ENCODE measurements at places on chromosomes 11 and 22.
A peak's percentile ranks its signal among the peaks of the same experiment; 100 is the strongest.

DNA sequence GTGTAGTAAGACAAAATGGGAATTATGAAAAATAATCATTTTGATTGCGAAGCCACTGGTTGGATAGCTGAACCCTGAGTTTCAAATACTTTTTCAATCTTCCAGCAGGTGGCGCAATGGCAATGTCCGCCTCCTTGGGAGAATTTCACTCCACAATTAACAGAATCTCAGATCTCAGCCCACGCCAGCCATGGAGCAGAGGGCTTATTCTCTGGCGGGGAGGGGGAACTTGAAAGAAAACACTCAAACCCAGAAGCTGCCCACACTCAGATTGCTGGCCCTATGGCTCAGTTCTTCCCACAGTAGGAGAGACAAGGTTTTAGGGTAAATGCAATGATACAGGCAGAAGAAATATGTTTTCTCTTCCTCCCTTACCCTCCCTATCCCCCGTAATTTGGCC lies 38.7 kb upstream of the RCN1 start:
- no peak for DNase-seq

DNA sequence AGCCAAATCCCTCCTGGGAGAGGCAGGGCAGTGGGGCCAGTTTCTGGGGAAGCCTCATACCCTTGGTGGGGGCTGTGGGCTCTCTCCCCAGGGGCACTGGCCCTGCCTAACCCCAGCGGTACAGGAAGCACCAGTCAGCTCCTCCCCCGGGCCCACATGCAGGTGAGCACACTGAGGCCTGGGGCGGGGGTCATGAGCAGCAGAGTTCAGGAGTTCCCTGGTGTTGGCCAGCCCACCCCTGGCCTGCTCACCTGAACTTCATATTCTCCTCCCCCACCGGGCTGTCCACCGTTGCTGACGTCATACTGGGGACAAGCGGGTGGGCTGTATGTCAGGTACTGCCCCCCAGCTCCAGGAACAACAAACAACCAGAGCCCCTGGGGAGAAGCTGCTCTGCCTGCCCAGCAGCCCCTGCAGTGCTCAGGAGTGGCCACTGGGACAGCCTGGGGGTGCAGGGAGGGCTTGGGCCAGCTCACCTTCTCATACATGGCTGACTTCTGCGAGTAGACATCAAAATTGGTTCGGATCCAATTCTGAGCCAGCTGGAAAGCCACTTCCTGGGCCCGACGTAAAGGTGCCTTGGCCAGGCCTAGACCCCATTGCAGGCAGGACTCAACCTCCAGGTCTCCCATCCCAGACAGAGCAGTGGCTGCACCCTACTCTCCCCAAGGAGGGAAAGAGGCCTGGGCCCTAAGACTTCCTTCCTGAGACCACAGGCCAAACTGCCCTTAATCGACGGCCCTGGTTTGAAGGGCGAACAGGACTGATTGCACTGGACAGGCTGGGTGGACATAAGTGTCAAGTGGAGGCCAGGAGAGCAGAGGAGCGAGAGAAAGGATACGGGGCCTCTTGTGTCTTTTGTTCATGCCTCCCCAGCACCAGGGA lies 20.8 kb downstream of the TREH start:
- no peak for DNase-seq

- DNase-seq: no peak
Observed at GRCh38 chr11:11213117-11213516, 139.9 kb downstream of the CSNK2A3 start.

- DNase-seq: no peak
Observed at GRCh38 chr11:3107608-3108182, 50.5 kb upstream of the CARS1 start.

- DNase-seq: no peak
Observed at GRCh38 chr11:77201991-77202841, 74.2 kb downstream of the MYO7A start.

- no peak for DNase-seq
Observed at GRCh38 chr11:62974848-62975522, 9.8 kb downstream of the SLC22A6 start.

- no peak for DNase-seq
Observed at GRCh38 chr22:47022475-47022874, 260.0 kb downstream of the TBC1D22A start.

DNA sequence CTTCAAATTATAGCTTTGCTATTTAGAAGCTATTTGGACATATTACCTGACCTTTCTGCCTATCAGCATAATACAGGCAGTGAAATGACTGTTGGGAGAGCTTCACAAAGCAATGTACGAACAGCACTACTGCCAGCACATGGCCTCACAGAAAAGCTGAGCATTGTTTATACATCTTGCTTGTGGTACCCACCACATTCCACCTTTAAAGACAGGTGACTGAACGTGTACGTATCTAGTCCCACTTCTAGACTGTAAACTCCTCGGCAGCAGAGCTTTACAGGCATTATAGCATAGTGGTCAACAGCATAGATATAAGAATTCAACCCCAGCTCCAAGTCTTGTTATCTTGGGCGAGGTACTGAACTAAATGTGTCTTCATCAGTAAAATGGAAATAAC lies 1.6 kb downstream of the JOSD1 start:
- DNase-seq: no peak

DNA sequence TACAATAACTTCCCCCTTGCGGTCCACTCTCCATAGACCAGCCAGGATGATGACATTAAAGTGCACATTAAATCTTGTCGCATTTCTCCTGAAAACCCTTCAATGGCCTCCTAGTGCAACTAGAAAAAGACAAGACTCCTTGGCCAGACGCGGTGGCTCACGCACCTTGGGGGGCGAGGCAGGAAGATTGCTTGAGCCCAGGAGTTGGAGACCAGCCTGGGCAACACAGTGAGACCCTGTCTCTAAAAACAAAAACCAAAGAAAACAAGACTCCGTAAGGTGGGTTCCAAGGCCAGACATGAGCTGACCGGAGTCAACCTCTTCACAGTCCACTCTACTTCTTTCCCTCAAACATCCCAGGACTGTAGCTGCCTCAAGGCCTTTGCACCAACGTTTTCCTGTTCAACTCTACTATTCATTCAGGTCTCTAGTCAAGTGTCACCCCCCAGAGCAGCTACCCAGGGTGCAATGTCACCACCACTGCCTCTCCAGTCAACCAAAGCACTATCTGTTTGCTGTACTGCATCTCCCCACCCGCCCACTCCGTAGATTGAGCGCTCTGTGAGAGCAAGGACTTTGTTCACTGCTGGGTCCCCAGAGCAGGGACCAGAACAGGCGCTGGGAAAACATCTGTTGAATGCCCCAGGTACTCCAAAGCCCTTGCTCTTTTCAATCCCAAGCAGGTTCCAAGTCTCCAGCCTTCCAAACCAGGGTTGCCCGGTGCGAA lies 739 bp downstream of the ZMAT5 start:
- DNase-seq: no peak

GRCh38 chr11:40292721-40293508 lies 1166.5 kb downstream of the LRRC4C start:
- DNase-seq: no peak

GRCh38 chr22:22884888-22885840 lies 2.5 kb upstream of the IGLL5 start:
- DNase-seq: no peak

DNA sequence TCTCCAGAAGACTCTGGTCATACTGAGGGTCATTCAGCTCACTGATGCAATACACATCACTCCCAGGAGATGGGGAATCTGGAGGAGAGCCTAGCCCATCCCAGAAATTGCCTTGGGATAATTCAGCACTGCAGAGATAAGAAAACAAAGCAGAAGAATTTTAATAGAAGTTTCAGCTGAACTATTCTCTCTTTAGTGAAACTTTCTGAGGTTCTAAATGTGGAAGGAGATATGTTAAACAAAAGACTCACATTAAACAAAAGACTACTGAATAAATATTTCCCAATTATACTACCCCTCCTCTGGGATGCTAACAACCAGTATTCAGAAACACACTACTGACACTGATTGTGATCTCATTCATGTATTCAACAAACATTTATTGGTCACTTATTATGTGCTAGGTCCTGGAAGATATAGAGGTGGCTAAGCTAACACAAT lies 47.8 kb downstream of the C2CD3 start:
- DNase-seq: no peak

DNA sequence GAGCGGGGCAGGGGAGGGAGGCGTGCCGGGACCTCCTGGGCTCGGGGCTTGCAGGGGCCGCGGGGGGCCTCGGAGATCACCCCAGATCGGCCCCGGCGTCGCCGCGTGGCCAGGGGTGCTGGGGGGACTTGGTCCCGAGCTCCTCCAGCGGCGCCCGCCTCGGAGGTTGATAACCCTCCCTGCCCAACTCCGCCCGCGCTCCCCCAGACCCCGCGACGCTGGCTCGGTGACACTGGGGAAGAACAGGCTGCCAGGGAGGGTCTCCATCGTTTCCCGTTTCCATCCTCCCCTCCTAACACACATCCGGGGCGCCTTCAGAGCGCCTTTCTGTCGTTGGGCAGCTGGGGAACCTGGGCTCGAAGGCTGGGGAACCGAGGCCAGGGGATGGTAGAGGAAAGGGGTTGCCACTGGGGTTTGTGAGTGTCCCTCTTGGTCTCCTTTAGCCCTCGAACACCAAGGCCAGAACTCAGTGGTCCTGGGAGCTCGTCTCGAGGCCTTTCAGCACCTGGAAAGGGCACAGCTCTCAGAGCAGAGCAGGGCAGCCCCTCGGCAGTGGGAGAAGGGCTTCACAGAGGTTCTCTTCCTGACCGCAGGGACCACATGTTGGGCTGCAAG lies 431 bp downstream of the SLC37A2 start:
- DNase-seq: no peak

DNA sequence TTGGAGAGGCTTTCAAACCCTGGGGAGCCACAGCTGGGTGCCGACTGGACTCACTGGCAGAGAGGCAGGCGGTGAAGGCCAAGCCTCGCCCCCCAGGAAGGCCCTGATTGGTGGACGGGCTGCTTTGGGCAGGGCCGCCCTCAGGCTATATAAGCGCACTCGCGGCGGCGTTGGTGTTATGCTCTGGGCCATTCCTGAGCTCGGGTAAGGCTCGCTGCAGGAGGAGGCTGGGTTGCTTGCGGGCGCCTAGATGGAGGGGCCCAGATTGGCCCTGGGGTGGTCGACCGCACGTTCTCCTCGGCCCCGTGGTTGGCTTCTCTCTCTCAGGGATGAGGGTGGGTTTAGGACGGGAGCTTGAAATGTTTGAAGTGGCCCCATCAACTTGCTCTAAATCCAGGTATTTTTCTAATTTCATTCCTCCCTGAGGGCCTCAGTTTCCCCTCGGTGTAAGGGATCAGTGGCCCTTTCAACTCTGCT lies at the start of gene SPDYC:
SPDYC (plus strand) TSS at position 176 of the 477 bp plus-strand sequence. CDS start 1,125 bp downstream, outside the sequence.
- DNase-seq: no peak

DNA sequence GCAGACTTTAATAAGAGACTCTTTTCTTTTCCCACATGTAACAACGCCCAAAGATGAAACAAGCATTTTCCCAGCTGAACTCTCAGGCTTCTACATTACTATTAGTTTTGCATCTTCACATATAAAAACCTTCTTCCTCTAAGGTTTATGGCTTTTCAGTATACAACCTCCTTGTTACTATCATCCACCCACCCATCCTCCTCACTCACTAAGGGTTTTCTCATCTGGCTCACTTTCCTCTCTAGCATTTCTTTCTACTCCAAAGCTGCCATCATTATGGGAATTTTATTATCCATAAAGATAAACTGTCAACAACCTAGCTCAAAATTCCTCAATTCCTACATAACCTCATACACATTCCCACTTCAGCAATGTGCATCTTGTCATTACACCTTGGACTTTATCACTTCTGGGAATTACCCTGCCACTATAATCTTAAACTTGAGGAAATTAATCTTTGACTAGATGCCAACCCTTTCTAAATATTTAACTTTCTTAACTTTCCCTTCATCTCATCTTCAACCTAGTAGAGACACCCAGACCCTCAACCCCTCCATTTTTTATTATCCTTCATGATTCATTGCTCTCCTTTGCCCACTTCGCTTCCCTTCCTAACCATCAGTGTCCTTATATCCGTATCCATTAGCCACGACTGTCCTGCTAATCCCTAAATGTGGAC lies 30.9 kb downstream of the MTMR2 start:
- DNase-seq: no peak

- DNase-seq: no peak
Observed at GRCh38 chr11:4071914-4072313, 22.7 kb upstream of the RRM1 start.

DNA sequence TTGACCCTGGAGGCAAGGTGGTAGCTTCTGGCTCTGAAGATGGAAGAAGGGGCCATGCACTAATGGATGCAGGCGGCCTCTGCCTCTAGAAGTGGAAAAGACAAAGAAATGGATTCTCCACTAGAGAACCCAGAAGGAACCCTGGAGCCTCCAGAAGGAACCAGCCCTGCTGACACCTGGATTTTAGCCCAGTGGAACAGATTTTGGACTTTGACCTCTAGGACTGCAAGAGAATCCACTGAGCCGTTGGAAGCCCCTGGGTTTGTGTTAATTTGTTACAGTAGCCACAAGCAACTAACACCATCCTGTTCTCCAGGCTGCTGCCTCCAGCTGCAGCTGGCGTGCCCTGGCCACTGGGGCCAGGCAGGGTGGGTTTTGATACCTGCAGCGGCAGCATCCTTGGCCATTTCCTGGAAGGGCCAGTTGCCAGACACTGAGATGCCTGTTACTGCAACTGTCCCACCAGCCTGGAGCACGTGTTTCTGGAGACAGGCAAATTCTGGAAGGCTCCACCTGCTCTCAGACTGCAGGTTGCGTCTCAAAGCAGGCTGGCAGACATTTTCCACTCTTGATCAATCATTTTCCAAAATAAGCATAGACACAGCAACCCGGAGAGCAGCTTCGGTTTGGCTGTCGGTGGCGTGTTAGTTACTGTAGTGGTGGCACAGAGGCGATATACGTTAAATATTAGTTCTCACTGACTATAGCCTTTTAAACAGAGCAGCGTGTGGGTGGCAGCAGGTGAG lies 76.8 kb upstream of the PARVG start:
- no peak for DNase-seq

- no peak for DNase-seq
Observed at GRCh38 chr22:19495562-19496323, 16.0 kb downstream of the CDC45 start.

DNA sequence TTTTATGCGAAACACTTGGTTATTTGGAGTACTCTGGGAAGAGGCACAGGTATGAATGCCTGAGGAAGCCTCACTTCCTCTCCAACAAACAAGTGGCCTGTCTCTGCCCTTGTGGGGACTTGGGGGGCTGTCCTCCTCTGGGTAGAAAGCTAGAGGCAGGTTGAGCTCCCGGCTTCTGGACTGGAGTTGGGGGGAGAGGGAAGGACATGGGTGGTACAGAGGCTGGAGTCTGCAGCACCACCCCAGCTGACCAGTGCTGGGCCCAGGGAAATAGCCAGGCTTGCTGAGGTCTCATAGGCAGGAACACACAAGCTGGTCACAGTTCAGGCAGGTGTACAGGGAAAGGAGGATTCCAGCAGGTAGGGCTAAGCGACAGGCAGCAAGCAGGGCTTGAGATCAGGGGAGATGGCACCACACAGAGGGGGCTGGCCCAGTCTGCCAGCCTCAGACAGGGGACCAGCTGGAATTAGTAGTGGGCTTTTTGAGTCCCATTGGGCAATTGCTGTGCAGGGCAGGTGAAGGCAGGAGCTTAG lies 135.3 kb upstream of the TEAD1 start:
- DNase-seq: no peak

GRCh38 chr11:67269401-67270255 lies 3.4 kb downstream of the GRK2 start:
- peak; percentile 68 for DNase-seq

GRCh38 chr11:103631841-103632240 lies 404.6 kb upstream of the DDI1 start:
- DNase-seq: no peak

GRCh38 chr11:118318124-118318523 lies 13.6 kb downstream of the CD3E start:
- DNase-seq: no peak
